Activated CD4-positive, alpha-beta memory T cell treated with anti-CD3 and anti-CD28 coated beads, Interleukin-2, amount 10 ng/mL, durations not matched to agents 7 days and 5 days (primary cell): ENCODE measurements at places on chromosomes 16 and 17.

DNA sequence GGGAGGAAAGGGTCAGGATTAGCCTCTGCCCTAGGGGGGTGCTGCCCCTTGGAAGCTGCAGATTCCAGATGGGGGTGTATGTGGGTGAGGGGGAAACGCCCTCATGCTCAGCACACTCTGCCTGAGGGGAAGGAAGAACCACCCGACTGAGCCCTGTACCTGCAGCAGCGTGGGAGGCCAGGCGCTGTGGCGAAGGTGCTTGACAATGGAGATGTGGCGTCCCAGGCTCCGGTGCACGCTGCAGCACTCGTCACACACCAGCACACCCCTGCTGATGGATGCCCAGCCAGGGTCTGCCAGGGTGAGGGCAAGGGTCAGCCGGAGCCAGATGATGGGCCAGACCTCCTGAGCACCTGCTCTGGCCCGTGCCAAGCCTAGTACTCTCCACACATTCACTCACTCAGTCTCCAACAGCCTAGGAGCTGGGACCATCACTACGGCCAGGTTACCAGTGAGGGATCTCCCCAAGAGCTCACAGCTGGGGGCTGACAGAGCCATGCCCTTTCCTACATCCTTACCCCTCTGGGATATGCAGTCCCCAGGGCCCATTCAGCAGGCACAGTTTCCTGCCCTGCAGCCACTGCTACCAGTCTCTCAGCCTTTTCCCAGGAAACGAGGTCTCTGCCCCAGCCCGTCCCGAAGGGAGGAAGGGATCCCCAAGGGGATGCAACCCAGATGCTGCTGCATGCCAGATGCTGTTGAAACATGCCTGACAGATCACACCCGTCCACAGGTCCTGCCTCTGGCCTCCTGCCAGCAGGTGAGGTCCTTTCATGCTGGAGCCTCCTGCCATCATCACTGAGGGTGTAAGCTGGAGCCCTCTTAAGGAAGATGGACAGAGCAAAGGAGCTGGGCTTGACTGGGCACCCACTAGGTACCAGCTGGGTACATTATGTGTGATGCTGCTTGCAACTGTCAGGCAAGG, 5.9 kb downstream of the GIT1 start:
- DNase-seq, result no peak

DNA sequence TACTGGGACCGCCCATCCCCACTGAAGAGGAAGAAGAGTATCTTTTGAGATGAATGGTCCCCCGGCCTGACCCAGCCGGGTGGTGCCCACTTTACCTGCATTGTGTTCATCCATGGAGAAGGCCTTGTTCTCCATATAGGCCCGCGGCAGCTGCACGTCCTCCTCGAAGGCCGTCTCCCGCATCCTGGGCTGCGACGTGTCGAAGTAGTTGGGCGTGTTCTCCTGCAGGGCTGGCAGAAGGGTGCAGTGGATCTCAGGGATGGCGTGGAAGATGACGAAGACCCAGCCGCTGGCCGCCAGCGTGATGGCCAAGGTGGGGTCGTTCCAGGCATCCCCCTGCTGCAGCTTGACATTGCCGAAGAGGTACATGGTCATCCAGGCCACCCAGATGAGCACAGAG, 12.9 kb downstream of the GPRC5B start:
- DNase-seq, result no peak

- no peak for DNase-seq
Measured at GRCh38 chr17:81254955-81255717, 16.0 kb downstream of the NDUFAF8 start.

DNA sequence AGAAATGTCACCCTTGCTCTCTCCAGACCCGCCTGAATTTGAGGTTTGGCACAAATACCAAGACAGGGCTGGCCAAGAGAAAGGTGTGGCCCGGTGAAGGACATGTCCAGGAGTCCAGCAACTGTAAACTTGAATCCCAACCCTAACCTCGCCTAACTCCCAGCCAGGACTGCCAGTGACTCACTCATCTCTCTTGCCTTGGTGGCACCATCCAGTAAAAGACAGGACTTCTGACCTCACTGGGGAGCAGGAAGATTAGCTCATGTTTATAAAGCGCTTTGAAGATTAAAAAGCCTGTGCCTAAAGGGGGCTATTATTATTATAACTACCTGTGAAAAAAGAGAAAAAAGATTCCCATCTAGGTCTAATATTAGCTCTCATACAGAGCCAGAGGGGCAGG, 335.3 kb downstream of the SOX9 start:
- DNase-seq, result no peak
